NCI-H345 (cell line): ENCODE measurements at places on chromosomes 12 and 14.

GRCh38 chr12:124747426-124748161, 116.1 kb downstream of the SCARB1 start:
- no peak for DNase-seq

GRCh38 chr14:74400031-74400685, 25.9 kb downstream of the SYNDIG1L start:
- no peak for DNase-seq

DNA sequence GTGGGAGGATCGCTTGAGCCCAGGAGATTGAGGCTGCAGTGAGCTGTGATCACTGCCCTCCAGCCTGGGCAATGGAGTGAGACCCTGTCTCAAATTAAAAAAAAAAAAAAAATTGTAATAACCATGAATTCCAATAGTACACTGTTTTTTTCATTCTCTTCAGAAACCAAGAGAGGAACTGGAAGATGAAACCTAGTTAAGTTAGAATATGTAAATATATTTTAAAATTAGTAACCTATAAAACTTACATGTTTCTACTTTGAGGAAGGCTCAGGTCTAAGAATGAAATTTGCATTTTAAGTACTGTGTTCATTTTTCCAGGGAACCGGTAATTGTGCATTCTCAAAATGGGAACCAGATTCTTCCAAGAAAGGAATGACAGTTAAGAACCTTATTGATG, 18.8 kb downstream of the KNTC1 start:
- DNase-seq = no peak

- DNase-seq = no peak
Observed at GRCh38 chr12:90543374-90543773, 411.6 kb downstream of the CCER1 start.

GRCh38 chr12:50440288-50440687, 39.6 kb downstream of the LARP4 start:
- no peak for DNase-seq

GRCh38 chr12:93946542-93947150, 201.7 kb upstream of the PLXNC1 start:
- DNase-seq = no peak

- DNase-seq = no peak
Observed at GRCh38 chr12:12748044-12748443, 30.9 kb downstream of the CDKN1B start.

- DNase-seq = no peak
Observed at GRCh38 chr14:73397810-73398209, 60.5 kb downstream of the NUMB start.

DNA sequence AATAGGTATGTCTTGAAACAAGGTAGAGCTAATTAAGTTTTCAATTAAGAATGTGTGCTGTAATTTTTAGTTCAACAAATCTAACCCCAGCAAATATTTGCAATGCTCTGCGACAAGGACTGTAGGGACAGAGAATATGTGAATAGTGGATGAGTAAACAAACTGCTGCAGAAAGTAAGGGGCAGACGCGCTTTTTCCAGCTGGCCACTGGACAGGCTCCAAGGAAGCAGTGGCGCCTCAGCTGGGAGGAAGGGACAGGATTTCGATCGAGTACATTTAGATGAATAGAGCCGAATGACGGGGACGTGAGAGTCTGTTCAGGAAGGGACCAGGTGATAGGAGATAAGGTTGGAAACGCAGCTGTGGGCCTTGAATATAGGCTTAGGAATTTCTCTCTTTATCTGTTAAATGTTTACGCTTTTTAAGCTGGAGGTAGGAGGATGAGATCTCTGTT, 69.3 kb downstream of the ELK3 start:
- DNase-seq = no peak

DNA sequence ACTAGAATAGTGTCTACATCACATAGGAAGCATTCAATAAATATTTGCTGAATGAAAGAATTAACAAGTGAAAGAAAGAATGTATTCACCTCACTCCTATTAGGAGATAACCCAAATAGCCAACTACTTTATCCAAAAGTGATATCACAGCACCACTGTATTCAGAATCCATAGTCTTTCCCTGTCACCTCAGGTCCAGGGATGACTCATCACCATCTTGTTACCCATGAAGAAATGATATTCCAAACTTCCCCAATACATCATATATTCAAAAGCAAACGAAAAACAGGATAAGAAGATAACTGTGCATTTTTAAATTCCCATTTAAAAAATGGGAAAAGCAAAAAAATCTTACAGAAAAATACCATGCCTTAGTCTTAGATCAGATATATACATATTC, 39.1 kb downstream of the TXNDC16 start:
- DNase-seq = no peak
